ENCODE measurements at places on chromosomes 7 and 10.

DNA sequence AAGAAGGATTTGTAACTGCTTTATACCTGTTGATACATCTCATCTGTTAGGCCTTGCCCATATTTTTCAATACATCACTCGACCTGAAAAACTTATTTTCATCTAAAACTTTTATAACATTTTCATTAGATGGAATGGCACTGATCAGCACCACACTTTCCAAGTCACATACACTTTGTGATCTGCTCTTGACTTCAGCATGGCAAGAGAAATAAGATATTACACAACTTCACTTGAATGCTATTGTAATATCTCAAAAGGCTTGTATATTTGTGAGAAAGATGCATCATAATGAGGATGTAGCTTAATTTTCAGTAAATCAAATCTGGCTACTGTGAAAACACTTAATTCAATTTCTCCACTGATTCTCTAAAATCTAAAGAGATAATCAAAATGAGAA, 126.2 kb downstream of the MICU1 start:
- DNase-seq: no peak

- DNase-seq: no peak
These were observed 4.7 kb downstream of the BLVRA start for GRCh38 chr7:43763183-43763582.

- no peak for DNase-seq
These were observed 28.3 kb upstream of the CAMK2B start for GRCh38 chr7:44353668-44354067.

DNA sequence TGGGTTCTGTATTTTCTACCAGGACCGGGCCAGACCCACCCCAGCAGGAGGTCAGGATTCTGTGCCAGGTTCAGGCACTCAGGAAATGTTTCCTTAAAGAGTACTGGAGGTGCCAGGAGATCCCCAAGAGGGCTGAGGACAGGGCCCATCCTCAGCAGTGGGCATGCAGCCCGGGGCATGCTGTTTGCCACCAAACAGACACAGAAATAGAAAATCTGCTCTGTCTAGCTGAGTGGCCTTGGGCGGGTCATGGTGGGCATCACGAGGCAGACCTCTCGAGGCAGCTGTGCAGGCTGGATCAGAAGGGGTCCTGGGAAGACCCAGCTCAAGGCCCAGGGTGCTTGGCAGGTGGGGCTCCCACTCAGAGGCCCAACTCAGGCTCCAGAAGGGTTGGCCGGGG, 105.0 kb downstream of the FAM53B start:
- no peak for DNase-seq

DNA sequence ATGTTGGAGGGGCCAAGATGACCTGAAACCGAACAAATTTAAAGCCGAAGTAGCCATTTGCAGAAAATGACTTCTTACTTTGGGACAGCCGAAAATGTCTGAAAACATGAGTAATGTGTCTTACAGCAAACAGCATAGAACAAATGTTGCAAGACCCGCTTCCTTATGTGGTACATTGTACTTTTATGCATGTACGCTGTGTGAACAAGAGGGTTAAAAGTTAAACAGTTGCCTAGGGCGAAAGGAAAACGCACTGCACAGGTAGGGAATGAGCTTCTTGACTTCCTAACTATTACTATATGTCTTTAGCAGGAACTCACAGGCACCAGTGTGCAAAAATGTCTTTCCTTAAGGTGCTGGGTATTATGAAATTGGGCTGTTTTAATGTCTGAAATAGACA, 303.5 kb upstream of the MGMT start:
- DNase-seq: no peak

GRCh38 chr7:30065746-30066145, 37.5 kb downstream of the PLEKHA8 start:
- no peak for DNase-seq

DNA sequence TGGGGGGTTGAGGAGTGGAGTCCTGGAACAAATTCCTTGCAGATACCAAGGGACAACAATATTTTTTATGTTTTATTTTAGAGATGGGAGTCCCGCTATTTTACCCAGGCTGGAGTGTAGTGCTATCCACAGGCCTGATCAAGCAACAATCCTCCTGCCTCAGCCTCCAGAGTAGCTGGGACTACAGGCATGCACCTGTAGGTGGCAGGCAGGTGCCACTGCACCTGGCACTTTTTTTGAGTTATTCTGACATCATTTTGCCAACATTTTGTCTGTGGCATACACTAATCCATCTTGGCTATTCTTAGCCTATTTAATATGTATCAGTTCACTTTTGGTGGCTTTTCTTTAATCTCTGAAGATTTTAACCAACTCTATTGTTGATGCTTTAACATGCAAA, 317.8 kb upstream of the MTPN start:
- DNase-seq: no peak

- DNase-seq: no peak
These were observed 20.2 kb upstream of the SLC35G1 start for GRCh38 chr10:93873420-93874115.

DNA sequence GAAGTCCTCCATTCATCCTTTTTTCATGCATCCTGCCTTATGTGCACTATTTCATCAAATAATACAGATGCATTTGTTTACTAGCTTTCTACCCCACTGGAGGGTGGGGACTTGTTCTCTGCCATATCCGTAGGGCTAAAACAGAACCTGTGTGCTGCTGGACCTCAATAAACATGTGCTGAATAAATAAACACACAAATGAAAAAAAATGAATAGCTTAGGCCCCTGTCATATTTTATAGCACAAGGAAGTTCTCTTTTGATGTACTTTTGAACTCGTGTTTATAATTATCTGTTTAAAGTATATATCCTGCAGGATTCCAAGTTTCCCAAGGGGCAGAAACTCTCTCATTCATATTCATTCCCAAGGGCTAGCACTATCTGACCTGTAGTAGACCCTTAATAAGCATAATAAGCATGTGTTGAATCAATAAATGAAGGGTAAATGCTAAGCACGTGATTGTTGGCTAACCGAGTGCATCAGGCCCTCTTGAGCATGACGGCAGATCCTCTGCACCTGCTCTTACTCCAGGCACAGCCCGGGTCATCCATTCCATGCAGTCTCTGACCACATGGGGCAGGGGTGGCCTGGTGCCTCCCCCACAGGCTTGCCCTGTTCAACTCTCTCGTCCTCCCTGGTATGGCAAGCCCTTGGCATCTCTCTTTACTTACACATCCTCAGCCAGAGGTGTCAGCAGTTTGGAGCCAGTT, 474.1 kb upstream of the ZMIZ1 start:
- DNase-seq: no peak

DNA sequence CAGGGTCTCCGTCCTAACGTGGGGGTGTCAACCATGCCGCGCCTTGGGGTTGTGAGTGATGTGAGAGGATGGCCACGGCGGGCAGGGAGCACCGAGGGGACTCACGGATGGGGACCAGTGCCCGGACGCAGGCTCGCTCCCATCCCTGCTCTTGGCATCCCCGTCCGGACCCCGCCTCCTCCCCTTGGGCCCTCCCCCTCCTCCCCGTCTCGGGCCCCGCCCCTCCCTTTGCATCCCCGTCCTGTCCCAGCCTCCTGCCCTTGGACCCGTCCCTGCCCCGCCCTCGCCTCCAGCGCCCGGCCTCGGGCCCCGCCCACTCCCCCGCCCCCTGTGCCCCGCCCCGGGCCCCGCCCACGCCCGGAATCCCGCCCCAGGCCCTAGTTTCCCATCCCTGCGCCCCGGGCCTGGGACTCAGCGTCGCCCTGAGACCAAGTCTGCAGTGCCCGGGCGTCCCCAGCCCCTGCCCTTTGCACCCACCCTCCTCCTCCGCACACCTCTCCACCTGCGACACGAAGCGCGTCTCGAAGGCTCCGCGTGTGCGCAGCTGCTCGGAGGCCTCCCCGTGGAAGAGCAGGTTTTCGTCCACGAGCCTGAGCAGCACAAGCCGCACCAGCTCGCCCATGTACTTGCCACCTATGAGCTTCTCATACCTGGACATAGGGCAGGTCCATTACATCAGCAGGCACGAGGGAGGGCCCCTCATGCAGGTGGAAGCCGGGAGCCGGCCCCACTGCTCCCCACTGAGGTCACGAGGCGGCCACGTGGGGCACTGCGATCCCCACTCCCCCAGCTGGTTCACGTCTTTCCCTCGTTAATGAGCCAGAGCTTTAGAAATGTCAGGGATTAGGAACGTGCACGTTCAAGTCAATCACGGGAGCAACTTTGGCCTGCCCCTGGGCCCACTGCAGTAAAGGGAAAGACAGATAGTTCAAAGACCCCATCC, 5.1 kb upstream of the MYL7 start:
- peak; percentile 86 for DNase-seq

- DNase-seq: no peak
These were observed 317.1 kb upstream of the NPVF start for GRCh38 chr7:25545124-25546008.

DNA sequence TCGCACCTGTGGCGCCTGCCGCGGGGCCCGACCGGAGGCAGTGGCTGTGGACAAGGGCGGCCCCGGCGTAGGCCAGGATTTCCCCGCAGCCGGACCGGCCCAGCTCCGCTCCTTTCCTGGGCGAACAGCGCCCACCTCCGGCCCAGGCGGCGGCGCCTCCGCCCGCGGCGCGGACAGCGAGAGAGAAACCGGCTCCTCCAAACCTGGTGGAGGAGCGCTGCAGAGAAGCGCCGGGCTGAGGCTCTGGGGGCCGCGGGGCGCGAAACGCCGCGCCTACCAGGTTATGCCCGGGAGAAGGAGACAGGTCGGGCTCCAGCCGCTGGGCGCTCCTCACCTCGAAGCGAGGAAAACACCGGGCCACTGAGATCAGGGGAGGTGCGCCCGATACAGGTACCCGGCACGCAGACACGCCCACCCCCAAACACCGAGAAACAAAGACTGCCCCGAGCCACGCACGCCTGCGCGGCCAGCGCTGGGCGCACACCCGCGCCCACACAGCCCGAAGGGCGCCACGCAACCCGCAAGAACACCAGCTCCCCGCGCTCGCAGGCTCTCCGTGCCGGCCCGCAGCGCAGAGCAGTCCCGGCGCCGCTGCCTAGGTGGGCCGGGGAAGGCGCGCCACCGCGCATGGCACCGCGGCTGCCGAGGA, 3.3 kb downstream of the GRID1 start:
- peak; percentile 41 for DNase-seq

- no peak for DNase-seq
These were observed 636.7 kb upstream of the SEMA3D start for GRCh38 chr7:85823396-85824080.

DNA sequence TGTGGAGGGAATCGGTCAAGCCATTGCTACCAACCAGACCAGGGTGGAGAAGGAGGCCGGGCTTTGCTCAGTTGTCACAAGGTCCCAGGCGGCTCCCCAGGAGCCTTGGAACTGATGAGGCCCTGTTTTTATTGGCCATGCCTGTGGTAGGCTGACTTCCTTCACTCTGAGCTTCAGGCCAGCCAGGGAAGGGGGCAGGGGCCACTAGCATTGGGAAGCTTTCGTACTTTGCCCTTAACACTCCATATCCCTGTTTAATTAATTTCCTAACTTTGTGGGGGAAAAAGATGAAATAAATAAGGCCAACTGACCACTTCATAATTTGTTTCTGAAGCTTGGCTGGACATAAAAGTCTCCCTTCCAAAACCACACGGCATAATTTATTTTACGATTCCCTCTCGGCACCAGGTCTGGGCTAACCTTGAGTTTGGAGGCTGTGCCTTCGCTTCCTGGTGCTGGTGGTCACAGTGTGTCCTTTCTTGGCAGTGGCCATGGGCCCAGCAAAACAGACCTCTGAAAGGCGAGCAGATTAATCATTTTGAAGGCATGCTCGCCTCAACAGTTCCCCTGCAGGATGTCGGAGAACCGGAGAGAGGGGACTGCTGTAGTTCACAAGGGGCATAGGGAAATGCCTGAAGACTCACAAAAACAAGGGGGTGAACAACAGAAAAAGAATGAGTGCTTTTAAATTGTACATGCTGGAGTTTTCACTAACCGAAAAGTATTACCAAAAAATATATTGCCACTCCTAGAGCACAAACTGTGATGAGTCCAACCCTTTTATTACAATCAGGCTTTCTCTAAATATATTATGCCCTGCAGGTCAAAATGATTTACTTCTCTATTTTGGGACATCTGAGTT, 966.0 kb downstream of the LRMDA start:
- no peak for DNase-seq

DNA sequence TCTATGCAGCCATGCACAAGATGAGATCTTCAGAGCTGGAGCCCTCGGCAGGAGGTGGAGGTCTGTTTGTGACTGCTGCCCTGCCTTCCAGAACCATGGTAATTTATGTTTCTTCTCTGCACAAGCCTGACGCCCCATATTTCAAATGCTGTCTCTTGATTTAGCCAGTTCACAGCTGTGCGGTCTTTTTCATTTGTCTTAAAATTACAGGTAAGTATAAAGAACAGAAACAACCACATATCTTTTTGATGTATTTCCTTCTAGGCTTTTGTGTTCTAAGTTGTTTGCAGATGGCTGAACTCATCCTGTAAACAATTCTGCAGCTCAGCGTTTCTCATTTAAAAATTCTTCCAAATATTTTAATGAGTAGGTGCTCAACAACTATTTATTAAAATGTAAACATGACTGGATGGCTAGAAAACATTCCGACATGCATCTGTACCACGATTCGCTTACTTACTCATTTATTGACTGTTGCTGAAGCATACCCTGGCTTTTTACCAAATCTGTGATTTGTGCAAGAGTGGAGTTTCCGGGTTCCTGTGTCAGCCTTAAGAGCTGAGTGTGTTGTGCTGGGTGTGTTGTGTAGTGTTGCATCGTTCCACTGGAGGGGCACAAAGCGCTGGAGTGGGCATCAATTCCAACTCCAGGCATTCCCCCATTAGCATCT, 58.9 kb downstream of the PIP4K2A start:
- peak; percentile 62 for DNase-seq

GRCh38 chr10:90977162-90977854, 56.4 kb upstream of the ANKRD1 start:
- no peak for DNase-seq

- no peak for DNase-seq
These were observed 617.9 kb upstream of the POT1 start for GRCh38 chr7:125547505-125547904.

- no peak for DNase-seq
These were observed 119.9 kb downstream of the ADCYAP1R1 start for GRCh38 chr7:31171984-31172383.

GRCh38 chr10:25334445-25334844, 159.6 kb downstream of the GPR158 start:
- no peak for DNase-seq

- DNase-seq: no peak
These were observed 61.2 kb upstream of the NPVF start for GRCh38 chr7:25289518-25289917.

DNA sequence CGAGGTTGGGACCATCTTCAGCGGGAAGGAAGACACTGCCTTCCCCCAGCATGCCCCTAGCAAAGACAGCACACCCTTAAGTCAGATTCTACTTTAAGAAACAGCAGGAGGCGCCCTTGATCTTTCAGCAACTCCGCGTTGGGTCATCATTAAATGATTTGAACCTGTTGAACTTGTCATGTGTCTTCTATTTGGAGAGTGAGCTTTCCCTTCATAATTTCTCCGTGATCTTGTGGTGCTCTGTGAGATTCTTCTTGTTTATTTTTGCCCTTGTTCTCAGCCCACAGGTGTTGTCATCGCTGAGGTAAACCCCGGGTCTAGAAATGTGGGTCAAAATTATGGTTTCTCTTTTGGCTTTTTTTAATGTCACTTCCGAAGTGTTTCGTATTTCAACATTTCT, 49.5 kb upstream of the PITRM1 start:
- DNase-seq: peak; percentile 19
